ENCODE measurements at places on chromosomes 2 and 18.

GRCh38 chr18:3411327-3411726 is 38.6 kb upstream of the TGIF1 start:
- no peak for DNase-seq
- H3K27me3 ChIP-seq = no peaks in the 10 kb centered on the region
- H3K36me3 ChIP-seq = no peaks in the 10 kb centered on the region
- H3K4me1 ChIP-seq = no peaks in the 10 kb centered on the region
- H3K4me3 ChIP-seq = no peak overlapping the region
- no peak overlapping the region for H3K27ac ChIP-seq

GRCh38 chr2:41691561-41691960 is 356.3 kb upstream of the PKDCC start:
- no peaks in the 10 kb centered on the region for H3K36me3 ChIP-seq
- no peak overlapping the region for H3K4me3 ChIP-seq
- H3K27me3 ChIP-seq = no peaks in the 10 kb centered on the region

- DNase-seq = no peak
- H3K27me3 ChIP-seq = no peaks in the 10 kb centered on the region
- H3K27ac ChIP-seq = no peak overlapping the region
- H3K36me3 ChIP-seq = no peaks in the 10 kb centered on the region
- no peak overlapping the region for H3K4me3 ChIP-seq
- no peaks in the 10 kb centered on the region for H3K4me1 ChIP-seq
Measured at GRCh38 chr2:232261776-232262175, 116.8 kb upstream of the ALPP start.

- no peaks in the 10 kb centered on the region for H3K36me3 ChIP-seq
- H3K4me1 ChIP-seq = peaks cover 1% of the 10 kb centered on the region
- no peaks in the 10 kb centered on the region for H3K27me3 ChIP-seq
- H3K27ac ChIP-seq = no peak overlapping the region
- no peak overlapping the region for H3K4me3 ChIP-seq
- no peak for DNase-seq
Measured at GRCh38 chr2:221915926-221916325, 343.8 kb upstream of the EPHA4 start.

GRCh38 chr2:108988796-108989713 is at the start of gene EDAR:
Gene EDAR (minus strand): TSS chr2:108989220. CDS start chr2:108931014, 58,206 bp downstream.
- no peaks in the 10 kb centered on the region for H3K4me1 ChIP-seq
- no peaks in the 10 kb centered on the region for H3K36me3 ChIP-seq
- H3K4me3 ChIP-seq = no peak within 1 kb of the TSS
- no peak within 1 kb of the TSS for H3K27ac ChIP-seq

DNA sequence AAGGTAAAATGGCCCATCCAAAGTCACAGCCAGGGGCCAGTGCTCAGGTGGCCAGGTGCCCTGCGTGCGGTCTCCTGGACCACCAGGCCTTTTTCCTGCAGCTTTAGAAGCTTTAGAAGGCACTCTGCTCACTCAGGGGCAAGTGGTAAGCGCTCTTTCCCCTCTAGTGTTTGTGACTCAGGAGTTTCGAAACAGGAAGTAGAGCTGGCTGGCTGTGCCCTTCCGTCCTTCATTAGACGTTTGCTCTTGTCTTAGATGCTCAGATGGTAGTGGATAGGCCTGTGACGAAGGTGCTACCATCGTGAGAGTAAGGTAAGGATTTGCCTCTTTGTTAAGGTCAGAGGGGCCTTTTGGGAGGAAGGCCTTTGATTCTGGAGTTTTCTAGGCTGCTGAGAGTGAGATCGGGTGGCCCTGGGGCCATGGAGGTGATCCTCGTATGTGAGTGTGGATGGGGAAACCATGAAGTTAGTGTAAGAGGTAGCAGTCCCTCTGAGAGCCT is at the start of gene CASP8:
CASP8 (plus strand) TSS at position 235 of the 499 bp plus-strand sequence. CDS start 5,951 bp downstream, outside the sequence.
- peak; percentile 23 for DNase-seq
- no peak within 1 kb of the TSS for H3K27ac ChIP-seq
- no peak within 1 kb of the TSS for H3K4me3 ChIP-seq
- peaks cover 9% of the 10 kb centered on the region for H3K4me1 ChIP-seq

- peaks cover 5% of the 10 kb centered on the region for H3K4me1 ChIP-seq
- no peaks in the 10 kb centered on the region for H3K27me3 ChIP-seq
- no peaks in the 10 kb centered on the region for H3K36me3 ChIP-seq
- no peak for DNase-seq
- no peak overlapping the region for H3K27ac ChIP-seq
Measured at GRCh38 chr2:2703762-2704427, 372.8 kb upstream of the MYT1L start.

DNA sequence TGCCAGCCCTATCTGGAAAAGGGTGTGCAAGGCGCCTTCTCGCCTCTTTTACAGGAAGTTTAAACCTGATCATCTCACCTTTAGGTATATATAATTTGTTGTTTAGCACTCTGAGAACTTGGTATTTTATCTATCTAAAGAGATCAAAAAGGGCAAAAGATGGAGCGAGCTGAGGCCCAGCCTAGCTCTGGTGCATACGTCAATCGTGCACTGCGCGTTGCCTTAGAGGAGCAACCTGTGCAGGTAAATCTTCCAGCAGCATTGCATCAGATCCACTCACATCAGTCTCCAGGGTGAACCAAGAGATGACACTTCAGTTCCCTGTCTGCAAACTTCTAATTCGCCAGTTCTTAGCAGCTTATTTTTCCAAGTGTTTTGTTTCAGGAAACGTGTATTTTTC is 15.4 kb downstream of the BCL11A start:
- H3K4me3 ChIP-seq = no peak overlapping the region
- H3K27me3 ChIP-seq = no peaks in the 10 kb centered on the region
- DNase-seq = no peak
- H3K4me1 ChIP-seq = peaks cover 32% of the 10 kb centered on the region

DNA sequence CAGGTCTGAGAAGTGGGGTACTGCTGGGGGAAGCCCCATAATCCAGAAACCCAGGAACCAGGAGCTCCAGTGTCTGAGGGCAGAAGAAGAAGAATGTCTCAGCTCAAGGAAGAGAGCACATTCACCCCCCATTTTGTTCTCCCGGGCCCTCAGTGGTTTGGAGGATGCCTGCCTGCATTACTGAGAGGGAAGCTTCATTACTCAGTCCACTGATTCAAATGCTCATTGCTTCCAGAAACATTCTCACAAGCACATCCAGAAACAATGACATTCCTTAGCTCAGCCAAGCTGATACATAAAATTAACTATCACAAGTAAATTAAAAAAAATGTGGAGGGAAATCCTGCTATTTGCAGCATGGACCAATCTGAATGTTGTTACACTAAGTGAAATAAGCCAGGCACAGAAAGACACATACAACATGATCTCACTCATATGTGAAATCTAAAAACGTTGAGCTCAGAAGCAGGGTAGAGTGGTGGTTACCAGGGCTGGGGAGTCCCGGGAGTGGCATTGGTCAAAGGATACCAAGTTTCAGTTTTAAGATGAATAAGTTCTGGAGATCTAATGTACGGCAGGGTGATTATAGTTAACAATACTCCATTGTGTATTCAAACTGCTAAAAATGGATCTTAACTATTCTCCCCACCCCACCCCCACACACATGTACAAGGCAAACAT is 459.3 kb downstream of the GALR1 start:
- no peak overlapping the region for H3K27ac ChIP-seq
- H3K36me3 ChIP-seq = no peaks in the 10 kb centered on the region
- DNase-seq = no peak
- no peaks in the 10 kb centered on the region for H3K4me1 ChIP-seq
- H3K27me3 ChIP-seq = no peaks in the 10 kb centered on the region

DNA sequence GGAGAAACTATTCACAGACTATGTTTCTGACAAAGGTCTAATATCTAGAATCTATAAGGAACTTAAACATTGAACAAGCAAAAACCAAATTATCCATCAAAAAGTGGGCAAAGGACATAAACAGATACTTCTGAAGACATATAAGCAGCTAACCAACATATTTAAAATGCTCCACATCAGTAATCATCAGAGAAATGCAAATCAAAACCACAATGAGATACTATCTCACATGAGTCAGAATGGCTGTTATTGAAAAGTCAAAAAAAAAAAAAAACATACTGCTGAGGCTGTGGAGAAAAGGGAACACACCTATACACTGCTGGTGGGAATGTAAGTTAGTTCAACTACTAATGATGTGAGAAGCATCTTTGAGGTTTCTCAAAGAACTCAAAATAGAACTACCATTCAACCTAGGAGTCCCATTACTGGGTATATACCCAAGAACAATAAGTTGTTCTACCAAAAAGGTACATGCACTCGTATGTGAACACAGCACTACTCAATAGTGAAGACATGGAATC is 220.4 kb upstream of the TFPI start:
- no peak for DNase-seq
- H3K36me3 ChIP-seq = no peaks in the 10 kb centered on the region

DNA sequence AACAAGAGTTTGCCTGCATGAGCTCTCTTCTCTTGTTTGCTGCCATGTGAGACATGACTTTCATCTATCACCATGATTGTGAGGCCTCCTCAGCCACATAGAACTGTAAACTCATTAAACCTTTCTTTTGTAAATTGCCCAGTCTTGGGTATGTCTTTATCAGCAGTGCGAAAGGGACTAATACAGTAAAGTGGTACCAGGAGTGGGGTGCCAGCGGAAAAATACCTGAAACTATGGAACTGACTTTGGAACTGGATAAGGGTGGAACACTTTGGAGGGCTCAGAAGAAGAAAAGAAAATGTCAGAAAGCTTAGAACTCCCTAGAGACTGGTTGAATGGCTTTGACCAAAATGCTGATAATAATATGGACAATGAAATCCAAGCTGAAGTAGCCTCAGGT is 260.9 kb downstream of the DSC3 start:
- H3K27ac ChIP-seq = no peak overlapping the region
- no peaks in the 10 kb centered on the region for H3K27me3 ChIP-seq
- no peak overlapping the region for H3K4me3 ChIP-seq

DNA sequence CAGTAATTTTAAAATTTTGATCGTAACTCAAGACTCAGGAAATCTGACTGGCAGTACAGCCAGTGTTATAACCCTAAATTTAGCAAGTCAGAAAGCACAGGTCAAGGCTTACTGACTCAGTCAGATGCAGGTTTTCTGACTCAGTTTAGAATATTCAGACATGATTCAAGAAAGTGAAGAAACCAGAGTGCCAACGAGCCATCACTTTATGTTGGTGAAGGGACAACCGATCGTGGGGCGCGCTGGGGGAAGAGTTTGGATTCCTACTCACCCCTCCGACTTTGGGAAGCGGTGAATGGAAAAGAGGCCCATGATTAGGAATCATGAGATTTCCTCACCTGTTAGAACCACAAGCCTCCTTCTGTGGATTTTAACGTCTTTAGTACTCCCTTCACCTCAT is 998 bp downstream of the RNF149 start:
- no peak for DNase-seq
- H3K27ac ChIP-seq = no peak overlapping the region
- peaks cover 4% of the 10 kb centered on the region for H3K4me1 ChIP-seq
- H3K36me3 ChIP-seq = peaks cover under 1% of the 10 kb centered on the region

DNA sequence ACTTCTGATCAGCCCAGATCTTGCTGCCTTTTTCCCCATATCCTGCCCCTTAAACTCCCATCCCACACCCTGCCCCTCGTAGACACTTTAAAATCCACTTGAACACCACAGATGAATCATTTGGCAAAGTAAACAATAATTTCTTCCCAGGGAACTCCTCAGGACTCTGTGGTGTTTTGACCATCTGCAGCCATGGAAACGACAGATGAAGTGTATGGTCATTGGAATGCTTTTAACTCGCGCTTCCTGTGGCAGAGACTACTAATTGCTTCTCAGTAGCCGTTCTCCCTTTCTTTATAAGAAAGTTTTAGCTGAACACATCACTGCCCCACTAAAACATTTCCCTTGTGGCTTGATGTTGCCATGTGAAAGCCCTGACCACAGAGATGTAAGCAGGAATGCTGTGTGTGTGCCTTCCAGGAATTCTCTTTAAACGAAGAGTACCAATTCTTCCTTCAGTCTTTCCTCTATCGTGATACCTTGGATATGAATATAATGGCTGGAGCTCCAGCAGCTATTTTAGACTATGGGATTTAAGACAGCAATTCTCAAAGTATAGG is 92.7 kb upstream of the PARD3B start:
- peak; percentile 91 for DNase-seq
- no peak overlapping the region for H3K4me3 ChIP-seq
- no peak overlapping the region for H3K27ac ChIP-seq
- H3K27me3 ChIP-seq = no peaks in the 10 kb centered on the region
- H3K36me3 ChIP-seq = no peaks in the 10 kb centered on the region

DNA sequence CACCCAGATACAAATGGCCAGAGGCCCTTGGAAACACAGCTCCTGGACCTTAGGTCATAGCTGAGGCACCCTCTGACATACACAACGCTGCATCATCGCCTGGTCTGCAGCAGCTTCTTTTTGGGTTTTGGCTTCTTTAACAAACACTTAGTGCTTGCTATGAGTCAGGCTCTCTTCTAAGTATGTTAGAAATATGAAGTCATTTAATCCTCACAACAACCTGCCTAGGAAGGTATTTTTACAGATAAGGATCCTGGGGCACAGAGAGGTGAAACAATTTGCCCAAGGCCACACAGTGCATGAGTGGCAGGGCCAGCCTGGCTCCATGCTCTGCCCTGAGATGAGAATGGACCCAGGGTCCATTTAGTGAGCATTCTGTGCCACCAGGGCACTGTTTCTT is 96.6 kb downstream of the TMEM17 start:
- no peaks in the 10 kb centered on the region for H3K27me3 ChIP-seq
- no peak overlapping the region for H3K27ac ChIP-seq
- no peaks in the 10 kb centered on the region for H3K36me3 ChIP-seq

GRCh38 chr2:84959566-84960506 is 11.1 kb upstream of the KCMF1 start:
- peak; percentile 83 for DNase-seq
- H3K4me3 ChIP-seq = no peak overlapping the region
- H3K27ac ChIP-seq = peak overlapping the region; percentile 61
- H3K36me3 ChIP-seq = no peaks in the 10 kb centered on the region
- no peaks in the 10 kb centered on the region for H3K27me3 ChIP-seq

DNA sequence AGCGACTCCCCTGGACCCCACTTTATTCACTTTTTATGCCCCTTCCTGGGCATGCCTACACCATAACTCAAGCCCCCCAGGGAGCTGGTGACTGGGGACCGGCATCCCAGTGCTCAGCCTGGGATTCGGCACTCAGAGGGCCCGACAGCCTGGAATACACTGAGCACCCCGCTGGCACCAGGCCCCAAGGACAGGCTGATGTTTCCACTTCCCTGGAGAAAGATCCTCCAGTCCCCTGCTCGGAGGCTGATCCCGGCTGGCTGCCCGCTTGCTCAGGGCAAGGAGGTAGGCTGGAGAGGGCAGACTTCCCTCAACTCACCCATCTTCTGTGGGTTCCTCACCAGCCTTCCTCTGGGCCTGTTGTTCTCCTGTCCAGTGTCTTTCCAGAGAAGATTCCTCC is 36.6 kb downstream of the ODC1 start:
- no peak overlapping the region for H3K27ac ChIP-seq
- peaks cover 2% of the 10 kb centered on the region for H3K4me1 ChIP-seq
- no peaks in the 10 kb centered on the region for H3K27me3 ChIP-seq
- no peak overlapping the region for H3K4me3 ChIP-seq
- no peak for DNase-seq
- no peaks in the 10 kb centered on the region for H3K36me3 ChIP-seq

GRCh38 chr2:224286923-224287322 is 115.0 kb downstream of the FAM124B start:
- no peak overlapping the region for H3K4me3 ChIP-seq
- H3K4me1 ChIP-seq = no peaks in the 10 kb centered on the region
- peak; percentile 54 for DNase-seq
- H3K36me3 ChIP-seq = no peaks in the 10 kb centered on the region

- no peaks in the 10 kb centered on the region for H3K27me3 ChIP-seq
- no peak overlapping the region for H3K4me3 ChIP-seq
- H3K4me1 ChIP-seq = no peaks in the 10 kb centered on the region
- H3K27ac ChIP-seq = no peak overlapping the region
- peak; percentile 51 for DNase-seq
Measured at GRCh38 chr18:21557607-21558253, 42.8 kb downstream of the ESCO1 start.
